Activated CD4-positive, CD25-positive, alpha-beta regulatory T cell (primary cell): ENCODE measurements at places on chromosomes 12 and 14.

DNA sequence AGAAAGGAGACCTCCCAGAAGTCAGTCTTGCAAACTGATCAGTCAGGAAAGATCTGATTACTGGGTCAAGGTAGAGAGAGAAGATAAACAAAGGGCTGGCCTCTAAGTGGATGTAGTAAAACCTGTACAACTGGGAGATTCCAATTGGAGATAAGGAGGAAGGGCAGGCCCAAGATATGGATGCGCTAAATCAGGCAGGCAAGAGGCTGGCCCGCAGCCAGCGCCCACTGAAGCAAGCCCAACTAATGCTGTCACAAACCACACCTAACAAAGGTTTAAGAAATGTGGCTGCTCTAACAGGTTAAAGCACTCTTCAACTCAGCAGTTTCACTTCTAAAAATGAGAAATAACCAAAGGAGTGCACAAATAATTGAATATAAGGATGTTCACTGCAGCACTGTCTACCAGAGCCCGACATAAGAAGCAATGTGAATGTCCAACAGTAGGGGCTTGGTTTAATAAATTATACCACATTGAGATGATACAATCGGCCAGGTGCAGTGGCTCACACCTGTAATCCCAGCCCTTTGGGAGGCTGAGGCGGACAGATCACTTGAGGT lies 4.7 kb downstream of the GLTP start:
- DNase-seq, result no peak

DNA sequence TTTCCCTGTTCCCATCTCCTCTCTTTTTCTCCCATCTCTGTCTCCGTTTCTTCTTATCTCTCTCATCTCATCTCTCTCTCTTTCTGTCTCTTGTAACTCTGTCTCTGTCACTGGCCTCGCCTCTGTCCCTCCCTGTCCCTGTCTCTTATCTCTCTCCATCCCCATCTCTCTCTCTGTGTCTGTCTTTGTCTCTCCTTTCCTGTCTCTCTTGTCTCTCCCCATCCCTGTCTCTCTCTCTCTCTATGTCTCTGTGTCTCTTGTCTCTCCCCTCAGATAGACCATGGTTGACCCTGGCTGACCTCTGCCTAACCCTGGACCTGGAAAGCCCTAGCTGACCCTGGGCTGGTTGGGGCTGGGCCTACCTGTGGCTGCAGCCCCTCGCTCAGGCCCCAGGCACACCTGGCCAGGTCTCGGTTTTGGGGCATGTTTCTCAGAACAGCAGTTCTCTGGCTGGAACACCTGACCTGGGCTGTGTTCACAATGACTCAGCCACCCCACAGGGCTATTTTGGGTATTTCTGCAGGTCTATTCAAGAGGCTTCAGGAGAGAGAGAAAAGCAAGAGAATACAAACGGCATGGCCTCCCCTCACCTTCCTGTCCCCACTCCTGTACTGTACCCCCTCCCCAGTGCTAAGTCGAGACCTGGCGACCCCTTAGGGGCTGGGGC lies 174.4 kb downstream of the TMEM121 start:
- no peak for DNase-seq

DNA sequence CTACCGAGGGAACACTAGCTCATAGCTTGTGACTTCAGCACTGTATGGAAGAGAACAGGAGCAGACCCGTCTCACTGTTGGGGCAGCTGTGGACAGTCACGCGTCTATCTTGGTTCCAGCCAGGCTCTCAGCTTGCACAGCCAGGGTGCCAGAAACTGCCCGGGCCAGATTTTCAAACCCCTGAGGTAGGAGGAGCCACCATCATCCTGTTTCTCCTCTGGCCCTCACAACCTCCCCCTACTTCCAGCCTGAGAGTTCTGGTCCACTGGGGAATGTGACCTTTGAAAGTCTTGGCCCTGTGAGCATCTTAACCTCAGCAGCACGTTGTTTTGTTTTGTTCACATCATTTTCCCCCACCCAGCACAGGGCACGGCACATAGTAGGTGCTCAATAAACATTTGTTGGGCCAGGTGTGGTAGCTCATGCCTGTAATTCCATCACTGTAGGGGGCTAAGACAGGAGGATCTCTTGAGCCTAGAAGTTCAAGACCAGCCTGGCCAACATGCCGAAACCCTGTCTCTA lies 50.4 kb downstream of the PSMA6 start:
- no peak for DNase-seq

DNA sequence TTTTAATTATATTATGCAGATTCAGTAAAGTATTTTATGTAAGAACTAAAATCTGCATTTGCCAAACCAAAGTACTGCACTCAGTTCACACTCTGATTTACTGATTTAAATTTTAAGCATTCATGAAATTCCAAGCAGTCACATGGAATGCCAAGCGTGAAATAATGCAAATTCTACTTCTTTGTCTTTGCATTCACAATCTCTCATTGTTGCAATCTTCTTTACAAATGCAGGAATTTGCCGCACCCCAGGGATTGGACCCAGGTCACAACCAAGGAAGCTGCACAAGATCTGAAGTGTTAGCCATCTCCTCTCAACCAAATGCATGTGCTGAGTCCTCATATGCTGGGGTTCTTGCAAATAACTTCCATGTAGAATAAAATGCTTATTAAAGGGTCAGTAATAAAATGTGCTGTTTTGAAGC lies 71.9 kb downstream of the TUNAR start:
- no peak for DNase-seq

- DNase-seq, result no peak
Measured at GRCh38 chr12:3770891-3771290, 18.0 kb upstream of the CRACR2A start.

DNA sequence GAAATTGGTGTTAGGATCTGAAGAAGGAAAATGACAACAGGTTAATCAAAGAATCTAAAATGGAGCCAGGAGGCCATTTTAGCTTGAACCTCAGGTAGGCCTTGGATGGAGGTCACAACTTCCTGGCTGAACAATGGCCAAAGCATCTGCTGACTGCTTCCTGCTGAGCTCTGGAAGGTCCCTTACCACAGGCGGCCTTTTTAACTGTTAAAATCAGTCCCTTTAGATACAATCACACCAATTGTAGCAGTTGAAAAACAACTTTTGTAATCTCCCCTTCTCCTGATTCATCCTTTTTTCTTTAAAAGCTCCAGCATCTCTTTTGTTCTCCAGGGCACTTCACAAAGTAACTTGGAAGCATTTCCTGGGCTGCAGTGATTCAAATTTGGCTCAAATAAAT lies 388.8 kb downstream of the PDZRN4 start:
- DNase-seq, result no peak

DNA sequence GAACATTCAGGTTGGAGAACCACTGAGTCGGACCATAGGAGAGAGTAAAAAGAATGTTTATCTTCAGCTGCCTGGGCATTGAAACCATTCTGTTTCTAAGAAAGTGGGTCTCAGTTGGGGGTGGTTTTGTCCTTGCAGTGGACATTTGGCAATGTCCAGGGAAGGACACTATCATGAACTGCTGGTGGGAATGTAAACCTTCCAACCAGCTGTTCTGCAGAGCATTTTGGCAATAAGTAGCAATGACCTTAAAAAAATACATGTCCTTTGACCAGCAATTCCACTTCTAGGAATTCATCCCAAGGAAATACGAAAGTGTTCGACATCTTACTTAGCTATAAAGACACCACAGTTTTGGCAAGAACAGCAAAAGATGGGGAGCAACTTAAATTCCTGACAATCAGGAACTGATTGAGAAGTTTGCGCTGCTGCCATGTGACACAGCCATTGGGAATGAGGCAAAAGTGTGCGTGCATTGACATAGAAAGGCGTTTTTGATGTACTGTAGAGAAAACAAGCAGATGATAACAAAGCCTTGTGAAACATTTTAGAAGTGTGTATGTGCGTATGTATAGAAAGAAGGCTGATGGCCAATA lies 82.9 kb upstream of the MAP1LC3B2 start:
- DNase-seq, result no peak

GRCh38 chr12:47014474-47014873 lies 64.9 kb upstream of the PCED1B start:
- DNase-seq, result no peak

GRCh38 chr12:2751686-2752085 lies 43.1 kb upstream of the FKBP4 start:
- no peak for DNase-seq

DNA sequence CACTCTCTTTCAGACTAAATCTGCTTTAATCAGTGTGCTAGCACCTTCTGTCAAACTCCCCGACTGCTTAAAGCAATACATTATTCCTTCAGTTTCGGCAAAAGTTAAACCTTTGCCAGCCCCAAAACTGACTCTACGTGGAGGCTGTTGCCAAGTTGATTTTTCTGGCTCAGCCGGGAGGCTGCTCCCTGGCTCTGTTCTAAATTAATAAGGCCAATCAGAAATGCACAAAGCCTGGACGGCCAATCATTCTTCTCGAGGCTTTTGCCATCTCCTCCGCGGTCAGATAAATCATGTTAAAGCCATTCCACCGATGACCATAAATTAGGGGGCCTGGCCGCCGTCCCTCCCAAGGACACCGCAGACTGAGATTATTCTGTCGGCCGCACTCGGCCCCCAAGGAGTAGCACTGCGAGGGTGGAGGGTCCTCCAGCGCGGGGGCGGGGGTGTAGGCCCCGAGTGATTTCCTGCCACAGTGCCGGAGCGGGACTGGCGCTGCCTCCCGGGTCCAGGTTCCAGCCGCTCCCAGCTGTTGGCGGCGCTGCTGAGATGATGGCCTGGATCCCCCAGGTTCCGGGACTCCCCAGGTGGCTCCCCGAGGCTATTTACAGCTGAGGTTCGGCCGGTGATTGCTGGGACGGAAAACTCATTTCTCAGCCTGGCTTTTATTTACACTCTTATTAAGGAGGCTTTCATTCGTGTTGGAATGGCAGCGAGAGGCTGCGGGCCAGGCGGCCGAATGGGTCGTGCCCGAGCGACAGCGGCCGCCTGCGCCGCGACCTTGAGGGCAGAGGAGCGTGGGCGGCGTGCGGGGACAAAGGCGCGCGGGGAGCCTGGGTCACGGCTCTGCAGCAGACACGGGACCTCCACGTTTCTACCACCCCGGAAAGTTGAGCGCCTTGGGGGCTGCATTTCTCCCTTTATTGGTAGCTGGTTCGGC lies 165.1 kb downstream of the MON2 start:
- DNase-seq, result no peak

DNA sequence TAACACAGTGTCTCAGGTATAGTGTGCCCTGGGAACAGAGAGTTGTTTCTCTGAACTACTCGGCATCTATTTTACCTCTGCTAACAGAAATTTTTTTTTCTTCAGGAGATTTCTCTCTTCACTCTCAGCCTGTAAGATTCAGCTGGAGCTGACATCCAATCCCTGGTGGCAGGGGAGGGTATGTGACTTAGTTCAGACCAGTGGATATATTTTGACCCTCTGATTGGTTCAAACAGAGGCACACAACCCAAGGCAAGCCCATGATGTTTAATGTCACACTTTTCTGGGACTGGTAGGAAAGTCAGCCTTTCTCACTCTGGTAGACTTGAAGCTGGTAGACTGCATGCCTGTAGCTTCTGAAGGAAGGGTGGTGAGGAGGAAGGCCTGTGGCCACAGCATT lies 147.9 kb downstream of the HMGA2 start:
- no peak for DNase-seq

DNA sequence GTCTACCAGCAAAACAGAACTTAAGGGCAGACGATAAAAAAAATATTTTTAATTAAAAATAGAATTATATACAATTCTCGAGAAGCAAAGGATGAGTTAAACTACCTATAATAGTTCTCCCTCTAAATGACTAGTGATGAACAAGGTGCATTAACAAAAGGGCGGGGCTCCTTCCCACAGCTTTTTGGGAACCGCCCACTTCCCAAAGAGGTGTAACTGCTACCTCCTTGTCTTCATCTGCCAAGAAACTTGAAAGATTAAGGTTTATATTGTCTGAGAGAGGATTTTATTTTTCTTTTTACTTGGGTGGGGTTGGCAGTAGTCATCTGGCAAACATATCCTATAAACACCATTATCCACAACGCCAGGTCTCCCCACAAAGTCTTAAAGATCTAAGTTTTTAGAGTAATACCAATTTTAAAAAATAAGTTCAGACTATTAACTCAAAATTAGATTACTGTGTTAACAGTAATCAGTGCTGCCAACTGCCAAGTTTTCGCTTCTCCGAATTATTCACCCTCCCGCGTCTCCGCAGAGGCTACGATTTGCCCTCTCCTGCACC lies 938 bp downstream of the RALGAPA1 start:
- no peak for DNase-seq

DNA sequence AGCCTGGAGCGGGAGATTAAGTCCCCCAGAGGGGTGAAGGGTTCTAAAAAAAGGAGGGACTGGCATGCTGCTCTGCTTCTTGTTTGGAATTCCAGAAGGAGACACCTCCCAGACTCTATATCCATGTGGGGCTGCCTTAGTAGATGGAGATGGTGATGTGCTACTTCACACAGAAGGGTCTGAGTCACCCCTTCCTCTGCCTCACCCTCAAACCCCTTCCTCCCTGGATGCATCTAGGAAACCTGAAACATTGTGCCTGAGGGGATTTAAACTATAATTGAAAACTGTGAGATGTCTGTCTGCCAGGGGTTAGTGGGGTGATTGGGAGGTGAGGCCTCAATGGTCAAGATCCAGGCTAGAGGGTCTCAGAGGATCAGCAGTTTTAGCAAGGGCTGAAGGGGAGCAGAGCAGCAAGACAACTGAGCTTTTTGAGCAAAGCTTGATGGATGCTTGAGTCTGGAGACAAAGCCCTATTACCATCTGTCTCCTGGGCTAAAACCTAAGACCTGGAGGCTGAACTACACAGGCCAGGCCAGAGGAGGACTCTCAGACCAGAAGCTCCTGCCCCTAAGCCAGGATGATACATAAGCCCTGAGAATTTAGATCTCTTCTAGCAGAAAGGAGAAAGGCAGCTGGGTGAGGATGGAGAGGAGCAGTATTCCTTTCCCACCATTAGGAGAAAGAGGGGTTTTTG lies 314.7 kb upstream of the ATP2B1 start:
- no peak for DNase-seq

- no peak for DNase-seq
Measured at GRCh38 chr12:118999107-118999506, 17.8 kb downstream of the SRRM4 start.

- DNase-seq, result no peak
Measured at GRCh38 chr14:102344485-102344884, 18.2 kb downstream of the CINP start.

- DNase-seq, result no peak
Measured at GRCh38 chr12:89414322-89414721, 62.0 kb upstream of the DUSP6 start.

DNA sequence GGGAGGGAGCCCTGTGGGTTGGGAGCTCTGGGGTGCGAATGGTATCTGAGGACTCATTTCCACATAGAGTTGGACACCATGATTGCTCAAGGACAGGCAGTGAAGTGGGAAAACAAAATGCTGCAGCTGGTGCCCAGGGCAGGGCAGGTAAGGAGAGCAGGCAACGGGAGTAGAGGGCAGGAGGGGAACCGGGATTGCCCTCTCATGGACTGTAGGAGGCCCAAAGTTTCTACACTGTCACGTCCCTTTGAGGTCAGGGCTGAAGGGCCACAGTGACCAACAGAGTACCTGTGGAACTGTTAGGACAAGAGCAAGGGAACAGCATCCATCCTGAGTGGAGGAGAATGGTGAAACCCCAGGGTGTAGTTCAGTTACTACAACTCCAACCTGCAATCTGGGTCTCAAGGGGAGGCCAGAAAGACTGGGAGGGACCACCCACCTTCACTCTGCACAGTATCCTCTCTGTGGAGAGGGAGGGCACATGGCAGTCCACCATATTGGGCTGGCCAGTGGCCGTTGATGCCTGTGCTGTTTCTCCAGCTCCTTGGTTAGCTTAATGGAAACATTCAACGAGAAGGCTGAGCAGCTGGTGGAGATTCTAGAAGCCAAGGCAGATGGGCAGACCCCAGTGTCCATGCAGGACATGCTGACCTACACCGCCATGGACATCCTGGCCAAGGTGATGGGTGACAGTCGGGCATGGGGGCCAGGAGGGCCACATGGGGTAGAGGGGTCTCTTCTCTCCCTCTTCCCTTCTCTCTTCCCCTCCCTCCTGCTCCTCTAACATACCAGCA lies 22.2 kb downstream of the CYP46A1 start:
- DNase-seq, result no peak

GRCh38 chr12:47144769-47145168 lies 65.0 kb upstream of the AMIGO2 start:
- DNase-seq, result no peak
